B cell (primary cell): ENCODE measurements at places on chromosomes 13 and 19.

- no peaks in the 10 kb centered on the region for H3K36me3 ChIP-seq
- H3K4me1 ChIP-seq = no peaks in the 10 kb centered on the region
- no peak for DNase-seq
- no peak overlapping the region for H3K27ac ChIP-seq
Measured at GRCh38 chr13:20715330-20715712, 11.8 kb downstream of the IL17D start.

DNA sequence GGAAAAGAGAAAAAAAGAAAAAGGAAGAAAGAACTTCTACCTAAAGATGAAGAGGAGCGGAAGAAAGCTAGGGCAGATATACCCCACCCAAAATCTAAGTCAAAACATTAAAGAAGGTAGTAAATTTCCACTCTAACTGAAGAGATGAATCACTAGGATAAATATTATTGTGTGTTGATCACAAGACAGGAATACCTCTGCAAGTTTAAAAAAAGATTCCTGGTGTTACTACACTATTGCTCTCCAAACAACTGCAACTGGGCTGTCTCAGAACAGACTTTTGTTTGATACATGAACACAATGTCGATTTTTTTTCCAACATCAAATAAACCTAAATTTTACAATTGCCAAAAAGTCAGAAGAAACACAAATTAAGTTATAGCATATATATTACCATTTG, 6.8 kb downstream of the HSPH1 start:
- peaks cover 10% of the 10 kb centered on the region for H3K4me1 ChIP-seq
- H3K36me3 ChIP-seq = peaks cover 70% of the 10 kb centered on the region
- no peak overlapping the region for H3K4me3 ChIP-seq
- H3K27me3 ChIP-seq = no peaks in the 10 kb centered on the region
- DNase-seq = no peak
- no peak overlapping the region for H3K27ac ChIP-seq

GRCh38 chr19:55319785-55320184, 5.4 kb downstream of the TMEM150B start:
- H3K4me1 ChIP-seq = no peaks in the 10 kb centered on the region
- peaks cover 8% of the 10 kb centered on the region for H3K27me3 ChIP-seq
- no peak overlapping the region for H3K4me3 ChIP-seq
- H3K36me3 ChIP-seq = no peaks in the 10 kb centered on the region

DNA sequence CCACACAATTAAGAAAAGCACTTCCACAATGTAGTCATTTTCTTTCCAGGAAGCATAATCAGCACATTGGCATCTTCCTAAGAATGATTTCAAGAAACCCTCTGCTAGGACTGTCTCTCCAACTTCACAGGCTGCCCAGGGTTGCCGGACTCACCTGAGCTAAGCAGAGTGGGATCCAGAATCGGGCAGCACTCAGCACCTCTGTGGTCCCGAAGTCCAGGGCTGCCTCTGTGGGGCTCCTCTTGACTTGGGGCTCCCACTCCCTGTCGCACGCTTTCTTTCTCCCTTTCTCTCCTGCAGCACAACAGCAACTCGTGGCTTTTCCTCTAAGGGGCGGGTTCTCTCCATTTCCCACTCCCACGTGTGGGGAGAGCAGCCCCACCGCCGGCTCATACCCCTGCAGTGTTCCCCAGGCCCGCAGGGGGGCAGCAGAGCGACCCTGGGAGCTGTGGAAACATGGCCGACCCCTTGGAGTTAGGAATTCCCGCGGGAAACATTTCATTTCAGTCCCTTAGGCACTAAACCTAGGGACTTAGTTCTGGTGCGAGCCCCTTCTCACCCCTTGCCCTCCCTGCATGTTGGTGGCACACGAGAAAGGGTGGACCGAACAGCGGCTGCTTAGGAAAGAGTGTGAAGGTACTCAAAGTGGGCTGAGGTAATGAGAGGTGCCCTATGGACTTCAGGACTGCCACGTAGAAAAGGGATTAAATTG, at the start of gene TMEM272:
Gene TMEM272, minus strand, starts transcription at position 316 of the 712 bp plus-strand sequence. CDS start 6,647 bp downstream, outside the sequence.
- H3K27me3 ChIP-seq = no peaks in the 10 kb centered on the region
- H3K4me3 ChIP-seq = no peak within 1 kb of the TSS
- H3K27ac ChIP-seq = no peak within 1 kb of the TSS
- H3K4me1 ChIP-seq = no peaks in the 10 kb centered on the region
- H3K36me3 ChIP-seq = no peaks in the 10 kb centered on the region

DNA sequence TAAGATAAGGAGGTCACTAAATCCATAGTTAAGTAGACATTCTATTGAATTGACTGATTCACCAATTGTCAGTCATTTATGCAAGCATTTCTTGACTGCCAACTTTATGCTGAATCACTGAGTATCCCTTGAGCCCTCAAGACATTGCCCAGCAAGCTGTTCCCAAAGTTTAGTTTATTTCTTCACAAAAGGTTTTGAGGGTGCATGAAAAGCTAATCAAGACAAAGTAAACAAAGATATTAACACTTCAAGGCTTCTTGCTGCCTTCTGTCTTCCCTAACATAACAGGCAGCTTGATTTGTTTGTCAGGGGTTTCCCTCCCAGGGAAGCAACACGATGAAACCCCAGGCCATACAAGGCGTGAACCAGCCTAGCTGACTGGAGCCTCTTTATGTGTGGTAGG, 374.4 kb downstream of the SPRY2 start:
- H3K27ac ChIP-seq = no peak overlapping the region
- DNase-seq = no peak
- no peaks in the 10 kb centered on the region for H3K36me3 ChIP-seq
- H3K27me3 ChIP-seq = no peaks in the 10 kb centered on the region

GRCh38 chr19:36950335-36951119, 34.4 kb downstream of the ZNF568 start:
- H3K4me3 ChIP-seq = no peak overlapping the region
- H3K36me3 ChIP-seq = peaks cover 40% of the 10 kb centered on the region
- no peak overlapping the region for H3K27ac ChIP-seq
- H3K27me3 ChIP-seq = no peaks in the 10 kb centered on the region
- no peak for DNase-seq
- H3K4me1 ChIP-seq = no peaks in the 10 kb centered on the region

- H3K27me3 ChIP-seq = peaks cover 6% of the 10 kb centered on the region
- no peak overlapping the region for H3K27ac ChIP-seq
- H3K4me3 ChIP-seq = no peak overlapping the region
- H3K4me1 ChIP-seq = no peaks in the 10 kb centered on the region
- no peaks in the 10 kb centered on the region for H3K36me3 ChIP-seq
Measured at GRCh38 chr19:39100500-39101166, 16.5 kb downstream of the ACP7 start.

GRCh38 chr13:66689628-66690027, 540.5 kb downstream of the PCDH9 start:
- no peaks in the 10 kb centered on the region for H3K4me1 ChIP-seq
- no peak overlapping the region for H3K4me3 ChIP-seq
- peak; percentile 18 for DNase-seq
- no peaks in the 10 kb centered on the region for H3K36me3 ChIP-seq
- no peaks in the 10 kb centered on the region for H3K27me3 ChIP-seq

DNA sequence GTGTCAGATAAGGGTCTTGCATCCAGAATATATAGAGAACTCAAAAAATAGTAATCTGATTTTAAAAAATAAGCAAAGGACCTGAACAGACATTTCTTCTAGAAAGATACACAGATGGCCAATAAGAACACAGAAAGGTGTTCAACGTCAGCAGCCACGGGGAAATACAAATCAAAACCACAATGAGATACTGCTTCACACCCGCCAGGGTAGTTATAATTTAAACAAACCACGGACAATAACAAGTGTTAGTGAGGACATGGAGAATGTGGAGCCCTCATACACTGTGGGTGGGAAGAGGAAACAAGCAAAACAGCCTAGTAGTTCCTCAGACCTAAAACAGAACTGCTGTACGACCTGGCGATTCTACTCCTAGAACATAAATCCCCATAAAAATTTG, 26.7 kb upstream of the NAPA start:
- H3K27me3 ChIP-seq = no peaks in the 10 kb centered on the region
- DNase-seq = peak; percentile 26
- no peak overlapping the region for H3K27ac ChIP-seq
- peaks cover 3% of the 10 kb centered on the region for H3K4me1 ChIP-seq
- H3K4me3 ChIP-seq = no peak overlapping the region
- H3K36me3 ChIP-seq = no peaks in the 10 kb centered on the region

GRCh38 chr13:41053384-41053826, 7.9 kb upstream of the WBP4 start:
- H3K4me3 ChIP-seq = peak overlapping the region; percentile 24
- no peaks in the 10 kb centered on the region for H3K36me3 ChIP-seq
- peak; percentile 79 for DNase-seq
- no peaks in the 10 kb centered on the region for H3K27me3 ChIP-seq
- peaks cover 31% of the 10 kb centered on the region for H3K4me1 ChIP-seq

- H3K36me3 ChIP-seq = no peaks in the 10 kb centered on the region
- no peaks in the 10 kb centered on the region for H3K27me3 ChIP-seq
- H3K4me1 ChIP-seq = no peaks in the 10 kb centered on the region
- no peak overlapping the region for H3K27ac ChIP-seq
- DNase-seq = no peak
Measured at GRCh38 chr19:30799865-30800755, 427.9 kb downstream of the ZNF536 start.

- H3K4me3 ChIP-seq = no peak overlapping the region
- no peak for DNase-seq
- H3K36me3 ChIP-seq = no peaks in the 10 kb centered on the region
- no peaks in the 10 kb centered on the region for H3K4me1 ChIP-seq
- no peak overlapping the region for H3K27ac ChIP-seq
- no peaks in the 10 kb centered on the region for H3K27me3 ChIP-seq
Measured at GRCh38 chr13:79522583-79522982, 41.6 kb downstream of the NDFIP2 start.

GRCh38 chr13:91142572-91142971, 204.9 kb upstream of the MIR17HG start:
- no peak overlapping the region for H3K27ac ChIP-seq
- no peak overlapping the region for H3K4me3 ChIP-seq
- H3K36me3 ChIP-seq = no peaks in the 10 kb centered on the region
- H3K27me3 ChIP-seq = no peaks in the 10 kb centered on the region
- no peak for DNase-seq
- H3K4me1 ChIP-seq = no peaks in the 10 kb centered on the region

DNA sequence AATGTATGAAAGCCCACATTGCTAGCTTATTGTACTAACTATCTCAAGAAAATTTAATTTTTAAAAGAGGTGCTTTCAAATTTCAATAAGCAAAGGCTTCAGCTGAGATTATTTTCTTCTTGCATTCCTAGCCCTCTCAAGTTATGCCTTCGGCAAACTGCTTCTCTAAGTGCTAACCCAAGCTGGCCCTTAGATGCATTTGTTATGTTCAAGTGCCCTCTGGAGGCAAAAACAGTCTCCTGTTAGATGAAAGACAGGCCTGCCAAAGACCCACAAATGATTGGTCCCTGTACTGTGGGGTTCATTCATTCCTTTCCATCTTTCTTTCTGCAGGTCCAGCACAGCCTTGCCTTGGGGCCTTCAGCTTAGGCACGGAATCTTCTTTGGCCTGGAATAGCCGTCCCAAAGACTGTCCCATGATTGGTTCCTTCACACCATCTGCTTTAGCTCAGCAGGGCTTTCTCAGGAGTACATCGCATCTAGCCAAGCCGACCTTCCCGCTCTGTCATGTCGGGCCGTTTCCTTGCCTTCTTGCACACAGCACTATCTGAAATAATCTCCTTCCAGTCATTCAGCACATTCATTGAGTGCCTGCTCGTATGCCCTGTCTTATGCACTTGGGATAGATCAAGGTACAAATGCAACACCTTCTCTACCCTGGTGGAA, 26.4 kb upstream of the TPTE2 start:
- no peak overlapping the region for H3K27ac ChIP-seq
- peaks cover 17% of the 10 kb centered on the region for H3K4me1 ChIP-seq
- peak; percentile 39 for DNase-seq
- H3K27me3 ChIP-seq = peaks cover 3% of the 10 kb centered on the region
- no peaks in the 10 kb centered on the region for H3K36me3 ChIP-seq
- H3K4me3 ChIP-seq = peak overlapping the region; percentile 67

GRCh38 chr13:49814551-49815270, 22.2 kb upstream of the KPNA3 start:
- DNase-seq = no peak
- H3K4me1 ChIP-seq = no peaks in the 10 kb centered on the region
- no peak overlapping the region for H3K4me3 ChIP-seq
- H3K27me3 ChIP-seq = no peaks in the 10 kb centered on the region
- H3K27ac ChIP-seq = no peak overlapping the region
- no peaks in the 10 kb centered on the region for H3K36me3 ChIP-seq

DNA sequence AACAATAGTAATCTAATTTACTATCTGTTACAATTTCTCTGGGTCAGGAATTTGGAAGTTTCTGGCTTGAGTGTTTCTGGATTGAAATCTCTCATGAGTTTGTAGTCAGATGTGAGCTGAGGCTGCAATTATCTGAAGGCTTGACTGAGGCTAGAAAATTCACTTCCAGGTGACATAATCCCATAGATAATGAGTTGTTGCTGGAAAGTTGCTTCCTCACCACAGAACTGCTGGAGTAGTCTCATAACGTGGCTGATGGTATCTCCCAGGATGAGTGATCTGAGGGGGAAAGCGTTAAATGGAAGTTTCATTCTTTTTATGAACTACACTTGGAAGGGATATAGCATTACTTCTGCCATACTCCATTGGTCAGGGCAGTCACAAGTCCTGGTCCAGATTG, 15.3 kb upstream of the FPR3 start:
- DNase-seq = no peak
- H3K4me1 ChIP-seq = no peaks in the 10 kb centered on the region
- peaks cover 4% of the 10 kb centered on the region for H3K27me3 ChIP-seq
- H3K36me3 ChIP-seq = no peaks in the 10 kb centered on the region
- H3K4me3 ChIP-seq = no peak overlapping the region
- no peak overlapping the region for H3K27ac ChIP-seq

GRCh38 chr19:29212356-29212647, 649 bp downstream of the UQCRFS1 start:
- no peaks in the 10 kb centered on the region for H3K36me3 ChIP-seq
- no peak for DNase-seq
- peak overlapping the region; percentile 68 for H3K4me3 ChIP-seq
- no peaks in the 10 kb centered on the region for H3K27me3 ChIP-seq

DNA sequence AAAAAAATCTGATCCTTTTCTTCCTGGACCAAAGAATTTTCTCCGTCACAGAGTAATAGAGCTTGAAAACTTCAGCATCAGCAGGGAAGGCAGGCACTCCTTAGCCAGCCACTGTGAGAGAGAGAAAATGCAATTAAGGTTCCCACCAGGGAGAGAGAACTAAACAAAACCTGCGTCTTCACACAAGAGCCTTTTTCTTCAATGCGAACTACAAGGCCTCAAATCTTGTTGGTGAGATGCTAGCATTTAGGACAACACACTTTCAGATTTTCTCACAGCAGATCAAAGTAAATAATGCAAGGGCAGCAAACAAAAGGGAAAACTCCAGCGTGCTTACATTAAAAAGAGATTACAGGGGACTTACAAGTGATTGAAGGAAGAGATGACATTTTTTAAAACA, 80.1 kb downstream of the DACH1 start:
- no peaks in the 10 kb centered on the region for H3K27me3 ChIP-seq
- H3K4me1 ChIP-seq = no peaks in the 10 kb centered on the region
- H3K27ac ChIP-seq = no peak overlapping the region
- DNase-seq = no peak

DNA sequence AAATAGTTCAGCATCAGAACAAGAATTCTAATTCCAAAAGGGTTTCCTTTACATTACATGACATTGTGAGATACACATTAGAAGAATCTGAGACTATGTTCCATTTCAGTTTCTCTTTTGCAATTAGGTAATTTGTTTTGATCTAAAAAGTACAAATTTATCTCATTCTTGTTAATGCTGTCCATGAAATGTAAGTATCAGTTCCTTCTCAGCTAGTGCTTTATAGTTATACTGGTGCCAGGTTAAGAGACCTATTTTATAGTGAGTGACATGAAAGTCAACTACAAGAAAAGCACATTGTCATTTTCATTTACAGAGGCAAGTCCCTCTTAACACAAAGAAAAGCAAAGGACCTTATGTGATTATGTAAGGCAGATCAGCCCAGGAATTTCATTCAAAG, 43.9 kb downstream of the RCBTB2 start:
- H3K4me1 ChIP-seq = peaks cover 53% of the 10 kb centered on the region
- no peak overlapping the region for H3K4me3 ChIP-seq
- peak; percentile 32 for DNase-seq
- H3K36me3 ChIP-seq = no peaks in the 10 kb centered on the region
- no peak overlapping the region for H3K27ac ChIP-seq
